Fibroblast of skin of scalp (primary cell): ENCODE measurements at places on chromosomes 12 and 14.

DNA sequence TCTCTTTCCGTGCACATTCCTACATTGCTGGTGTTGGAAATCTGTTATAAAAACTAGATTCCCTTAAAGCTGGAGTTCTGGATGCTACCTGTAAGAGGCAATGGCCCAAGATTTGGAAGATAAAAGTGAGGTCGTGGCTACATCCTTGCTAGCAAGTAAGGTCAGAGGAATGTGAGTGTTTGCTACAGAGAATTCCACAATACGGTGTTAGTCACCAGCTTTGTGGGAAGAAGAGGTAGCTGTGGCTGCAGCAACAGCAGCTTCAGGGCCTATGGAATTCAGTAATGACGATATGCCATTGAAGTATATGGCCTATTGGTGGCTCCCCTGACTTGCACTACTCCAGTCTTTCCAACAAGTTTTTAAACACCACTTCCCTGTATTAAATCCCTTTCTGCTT is 227.7 kb upstream of the TMEM260 start:
- peak; percentile 81 for DNase-seq

GRCh38 chr14:89853936-89854693 is 100.4 kb downstream of the EFCAB11 start:
- DNase-seq, result peak; percentile 67

DNA sequence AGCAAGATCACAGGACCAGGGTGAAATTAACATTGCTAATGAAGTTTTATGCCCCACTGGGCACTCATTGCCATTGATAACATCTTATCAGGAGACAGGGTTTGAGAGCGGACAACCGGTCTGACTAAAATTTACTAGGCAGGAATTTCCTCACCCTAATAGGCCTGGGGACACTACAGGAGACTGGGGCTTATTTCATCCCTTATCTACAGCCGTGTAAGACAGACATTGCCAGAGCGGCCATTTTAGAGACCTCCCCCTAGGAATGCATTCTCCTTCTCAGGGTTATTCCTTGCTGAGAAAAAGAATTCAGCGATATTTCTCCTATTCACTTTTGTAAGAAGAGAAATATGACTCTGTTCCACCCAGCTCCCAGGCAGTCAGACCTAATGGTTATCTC is 8.3 kb downstream of the OR4K17 start:
- no peak for DNase-seq

- no peak for DNase-seq
These were observed 4.0 kb upstream of the IRF2BPL start for GRCh38 chr14:77032491-77032843.

- no peak for DNase-seq
These were observed 185.1 kb downstream of the C12orf42 start for GRCh38 chr12:103310546-103311270.

DNA sequence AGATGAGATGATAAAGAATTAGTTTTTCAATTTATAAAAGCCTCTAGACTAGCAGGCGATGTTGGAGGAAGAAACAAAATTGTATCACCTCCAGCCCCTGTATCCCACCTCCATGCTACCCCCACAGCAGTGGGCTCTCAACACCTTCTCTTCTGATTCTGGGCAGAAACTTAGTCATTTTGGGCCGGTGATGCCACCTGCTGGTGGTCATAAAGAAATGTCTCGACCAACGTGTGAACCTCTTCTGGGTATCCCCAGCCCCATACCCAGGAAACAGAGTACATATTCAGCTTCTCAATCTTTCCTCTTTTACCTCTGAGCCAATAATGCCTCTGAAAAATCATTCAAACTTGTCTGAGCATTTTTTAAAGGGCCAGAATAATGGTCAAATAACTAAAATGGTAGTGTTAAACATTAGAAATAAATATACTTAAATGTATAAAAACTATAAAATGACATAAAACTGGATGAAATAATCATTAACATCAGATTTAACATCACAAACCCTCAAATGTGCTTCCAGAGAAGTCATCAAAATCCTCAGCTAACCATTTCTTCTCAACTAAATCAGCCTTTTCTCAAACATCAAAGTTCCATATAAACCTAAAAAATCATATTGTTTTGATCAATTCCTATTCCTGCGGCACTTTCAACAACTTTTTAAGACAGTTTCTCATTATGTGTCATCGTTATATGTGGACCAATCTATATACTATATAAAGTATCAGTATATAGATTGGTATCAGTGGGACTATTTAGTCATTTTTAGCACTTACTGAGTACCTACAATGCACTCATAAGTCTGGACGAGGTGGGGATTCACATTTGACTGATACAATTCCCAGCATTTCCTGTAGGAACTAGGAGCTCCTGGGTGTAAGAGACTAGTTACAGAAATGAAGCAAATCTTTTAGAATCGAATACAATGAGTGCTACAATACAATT is 69.4 kb downstream of the ATXN2 start:
- DNase-seq, result peak; percentile 63

- no peak for DNase-seq
These were observed 50.5 kb downstream of the CFAP251 start for GRCh38 chr12:121968876-121969275.

- no peak for DNase-seq
These were observed 70.3 kb downstream of the STON2 start for GRCh38 chr14:81329640-81330381.

- DNase-seq, result no peak
These were observed 1505.6 kb upstream of the FLRT2 start for GRCh38 chr14:84024231-84024820.

DNA sequence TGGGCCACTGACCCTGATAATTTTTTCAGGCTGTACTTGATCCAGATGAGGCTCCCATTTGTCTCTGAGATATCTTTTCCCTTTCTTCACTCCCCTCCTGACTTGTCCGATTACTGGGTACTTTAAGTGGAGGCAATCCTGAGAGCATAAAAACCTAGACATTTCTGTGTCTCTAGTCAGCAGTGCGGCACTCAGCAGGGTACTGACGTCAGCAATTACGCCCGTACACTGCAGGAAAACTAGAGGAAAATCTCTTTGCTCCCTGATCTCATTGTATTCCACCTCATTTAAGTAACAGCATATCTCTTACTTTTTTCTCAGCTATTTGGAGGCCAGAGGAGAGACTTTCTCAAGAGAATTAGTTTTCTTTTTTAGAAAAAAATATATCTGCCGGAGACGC is 315.5 kb upstream of the OR4E1 start:
- DNase-seq, result no peak

DNA sequence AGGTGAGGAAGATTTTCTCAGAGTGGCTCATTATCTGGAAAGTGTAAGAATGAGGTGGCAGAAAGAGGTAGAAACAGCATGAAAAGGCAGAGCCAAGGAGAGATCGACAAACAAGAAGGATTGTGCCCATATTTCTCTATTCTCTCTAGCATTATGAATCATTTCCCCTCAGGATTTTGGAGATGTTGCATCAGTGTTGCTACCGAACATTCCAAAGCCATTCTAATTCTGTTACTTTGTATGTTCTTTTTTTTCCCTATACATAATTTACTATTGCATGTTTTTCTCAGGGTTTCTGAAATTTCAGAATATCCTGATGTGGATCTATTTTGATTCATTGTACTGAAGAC is 61.4 kb downstream of the KICS2 start:
- DNase-seq, result peak; percentile 93

GRCh38 chr14:28298156-28298555 is 468.4 kb upstream of the FOXG1 start:
- DNase-seq, result peak; percentile 17

DNA sequence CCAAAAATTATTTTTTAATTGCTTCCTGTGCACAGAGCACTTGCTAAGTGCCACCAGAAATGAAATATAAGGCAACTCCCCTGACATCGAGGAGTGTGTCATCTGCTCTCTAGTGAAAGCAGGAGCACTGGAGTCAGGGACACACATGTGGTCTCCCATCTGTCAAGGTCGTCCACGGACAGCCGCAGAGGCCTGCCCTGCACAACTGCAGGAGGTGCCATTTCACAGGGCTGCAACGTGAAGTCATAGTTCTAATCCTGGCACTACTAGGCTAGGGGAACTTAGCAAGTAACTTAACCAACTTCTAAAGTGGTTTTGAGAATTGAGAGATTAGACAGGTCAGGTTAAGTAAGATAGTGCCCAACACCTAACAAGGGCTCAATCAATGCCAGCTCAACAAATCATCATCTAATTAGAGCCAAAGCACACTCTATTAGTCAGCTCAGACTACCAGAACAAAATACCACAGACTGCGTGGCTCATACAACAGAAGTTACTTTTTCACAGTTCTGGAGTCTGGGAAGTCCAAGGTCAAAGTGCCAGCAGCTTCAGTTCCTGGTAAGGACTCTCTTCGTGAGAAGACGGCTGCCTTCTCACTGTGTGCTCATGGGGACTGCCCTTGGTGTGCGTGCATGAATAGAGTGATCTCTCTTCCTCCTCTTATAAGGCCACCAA is 30.7 kb downstream of the FOXN3 start:
- DNase-seq, result no peak

DNA sequence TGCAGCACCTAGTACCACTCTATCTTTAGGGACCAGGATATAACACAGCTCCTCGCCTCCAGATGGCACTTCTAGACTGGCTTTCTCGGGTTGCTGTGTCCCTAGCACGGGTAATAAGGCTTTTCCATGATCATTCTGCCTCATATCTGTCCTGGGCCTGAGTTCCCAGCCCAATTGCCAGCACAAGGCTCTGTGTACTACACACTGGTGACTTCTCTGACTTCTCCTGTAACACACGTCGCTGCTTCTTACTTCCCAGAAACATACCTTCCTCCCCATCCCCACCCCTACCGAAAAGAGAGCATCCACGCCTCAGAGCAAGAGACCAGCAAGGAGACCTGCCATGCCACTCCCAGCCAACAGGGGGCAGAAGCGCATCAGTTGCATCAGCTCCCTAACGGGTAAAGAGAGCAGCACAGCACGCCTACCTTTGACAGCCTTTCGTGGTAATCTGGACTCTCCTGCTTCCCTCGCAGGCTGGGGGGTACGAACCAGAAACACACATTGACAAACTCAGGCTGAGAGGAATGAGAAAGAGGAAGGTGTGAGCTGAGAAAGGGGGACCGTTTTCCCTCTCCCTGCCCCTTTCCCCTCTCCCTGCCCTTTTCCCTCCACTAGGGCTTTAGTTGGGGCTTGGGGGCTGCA is 21.2 kb upstream of the ZNF740 start:
- peak; percentile 85 for DNase-seq

DNA sequence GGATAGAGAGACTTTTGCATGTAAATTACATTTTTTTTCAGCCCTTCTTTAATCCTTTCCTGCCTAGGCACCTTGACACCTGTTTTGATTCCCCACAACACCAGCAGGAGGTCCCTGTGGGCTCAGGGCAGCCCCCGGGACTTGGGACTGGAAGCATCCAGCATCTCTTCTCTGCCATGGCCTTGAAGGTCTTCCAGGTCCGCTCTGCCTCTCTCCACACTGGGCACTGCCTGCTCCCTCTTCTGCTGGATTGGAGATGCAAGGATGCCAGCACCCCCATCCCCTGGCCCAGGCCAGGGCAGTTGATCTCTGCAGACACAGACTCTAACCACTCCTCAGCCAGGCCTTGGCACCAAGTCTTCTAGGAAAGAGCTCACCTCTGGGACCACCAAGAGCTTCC is 134.5 kb upstream of the C14orf180 start:
- DNase-seq, result no peak

GRCh38 chr14:76541594-76542219 is 165.8 kb downstream of the ESRRB start:
- no peak for DNase-seq

DNA sequence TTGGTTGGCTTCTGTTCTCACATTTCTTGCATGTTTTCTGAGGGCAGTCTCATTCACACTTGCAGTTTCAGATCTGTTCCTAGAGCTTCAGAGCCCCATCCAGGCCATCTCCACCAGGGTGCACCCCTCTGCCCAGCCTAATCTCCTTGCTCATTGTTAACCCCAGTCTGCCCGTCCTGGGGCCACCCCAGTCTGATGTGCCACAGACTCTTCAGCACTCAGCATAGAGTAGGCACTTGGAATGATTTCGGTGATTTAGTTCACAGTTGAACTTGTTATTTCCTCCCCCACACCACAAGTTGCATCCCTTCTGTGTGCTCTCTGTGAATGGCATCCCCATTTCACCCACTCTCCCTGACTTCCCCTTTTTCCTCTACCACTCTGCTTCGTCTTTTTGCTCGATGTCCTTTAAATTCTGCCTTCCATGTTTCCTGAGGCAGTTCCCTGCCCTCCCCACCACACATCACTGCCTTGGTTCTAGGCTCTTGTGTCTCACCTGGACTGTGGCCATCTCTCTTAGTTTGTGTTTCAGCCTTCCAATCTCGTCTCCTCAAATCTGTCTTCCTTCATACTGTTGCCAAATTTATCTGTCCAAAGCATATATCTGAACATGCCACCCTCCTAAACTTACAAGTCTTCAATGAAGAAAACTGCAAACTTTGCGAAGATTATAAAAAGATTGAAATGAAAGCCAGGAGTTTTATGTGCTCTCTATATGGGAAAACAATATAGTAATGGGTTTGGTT is 41.5 kb downstream of the ANO6 start:
- DNase-seq, result no peak

- no peak for DNase-seq
These were observed 61.5 kb downstream of the PRKCH start for GRCh38 chr14:61382842-61383241.

DNA sequence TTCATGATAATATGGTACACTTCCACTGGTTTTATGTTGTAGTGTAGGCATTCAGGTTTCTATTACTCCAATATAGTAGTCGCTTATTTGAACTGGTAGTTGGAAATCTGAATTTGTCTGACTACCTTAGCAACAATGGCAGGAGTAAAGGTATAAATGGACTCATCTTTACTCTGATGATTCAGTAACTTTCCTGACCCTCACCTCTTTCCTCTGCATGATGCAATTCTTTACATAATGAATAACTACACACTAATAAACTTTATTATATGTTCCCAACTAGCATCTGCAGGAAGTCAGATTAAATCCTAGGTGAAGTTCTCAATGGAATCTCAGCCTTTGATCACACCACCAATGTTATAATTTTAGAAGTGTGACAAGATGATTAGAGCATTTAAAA is 70.5 kb upstream of the ATP2B1 start:
- DNase-seq, result no peak

DNA sequence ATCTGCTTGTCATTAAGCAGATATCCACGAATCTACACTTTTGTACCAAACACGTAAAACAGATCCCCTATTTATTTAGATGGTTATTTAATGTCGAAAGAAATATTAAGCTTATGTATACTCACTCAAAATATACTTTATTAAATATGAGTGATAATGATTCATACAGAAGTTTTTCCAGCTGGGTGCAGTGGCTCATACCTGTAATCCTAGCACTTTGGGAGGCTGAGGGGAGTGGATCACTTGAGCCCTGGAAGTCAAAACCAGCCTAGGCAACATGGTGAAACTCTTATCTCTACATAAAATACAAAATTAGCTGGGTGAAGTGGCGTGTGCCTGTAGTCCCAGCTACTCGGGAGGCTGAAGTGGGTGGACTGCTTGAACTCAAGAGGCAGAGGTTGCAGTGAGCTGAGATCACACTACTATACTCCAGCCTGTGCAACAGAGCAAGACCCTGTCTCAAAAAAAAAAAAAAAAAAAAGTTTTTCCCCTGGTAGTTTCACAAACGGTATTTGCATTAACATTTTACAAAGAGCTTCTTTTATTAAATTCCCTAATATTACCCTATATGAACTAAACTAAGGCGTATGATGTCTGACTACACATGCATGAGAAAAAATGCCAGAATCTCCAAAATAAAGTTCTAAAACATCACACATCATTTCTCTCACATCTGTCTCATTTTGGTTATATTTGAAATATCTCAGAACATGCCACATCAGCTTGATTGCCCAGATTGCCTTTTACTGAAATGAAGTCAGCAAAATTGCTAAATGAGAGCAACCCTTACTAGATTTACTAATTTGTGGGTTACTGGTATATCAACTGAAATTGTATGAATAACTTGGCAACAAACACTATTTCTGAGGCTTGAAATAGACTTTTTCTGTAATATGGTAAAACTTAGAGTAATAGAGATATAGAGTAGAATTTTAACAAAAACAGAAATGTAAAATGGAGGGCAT is 74.9 kb downstream of the PAWR start:
- no peak for DNase-seq
